ENCODE measurements at places on chromosomes 3 and 15. TPM values are rescaled to one million over a fixed set of nuclear protein-coding genes. Genes with fewer than 3 reads are reported as not detected.

EOGT gene
- polyA plus RNA-seq, result 12.2 TPM

RBP2 gene
- polyA plus RNA-seq, result 2,966 TPM

PATL2 gene
- 2.3 TPM for polyA plus RNA-seq

CCDC39 gene
- polyA plus RNA-seq, result not detected

- DNase-seq, result no peak
- H3K27me3 ChIP-seq, result peaks cover 4% of the 10 kb centered on the region
- H3K36me3 ChIP-seq, result no peaks in the 10 kb centered on the region
- no peak overlapping the region for H3K27ac ChIP-seq
These were observed 61.7 kb upstream of the SLC25A26 start for GRCh38 chr3:66158933-66159683.

LDHAL6B gene
- 0.57 TPM for polyA plus RNA-seq

CYP1A1 gene
- polyA plus RNA-seq, result 0.54 TPM

SCN11A gene
- polyA plus RNA-seq, result 1.1 TPM

- no peaks in the 10 kb centered on the region for H3K36me3 ChIP-seq
- H3K27me3 ChIP-seq, result peaks cover 7% of the 10 kb centered on the region
- H3K4me3 ChIP-seq, result no peak overlapping the region
- H3K27ac ChIP-seq, result no peak overlapping the region
- peak; percentile 26 for DNase-seq
- H3K4me1 ChIP-seq, result peaks cover 5% of the 10 kb centered on the region
These were observed 113.2 kb upstream of the ALDH1A3 start for GRCh38 chr15:100766243-100767000.

LSAMP gene
- 7.6 TPM for polyA plus RNA-seq

SIDT1 gene
- polyA plus RNA-seq, result 4.5 TPM

- H3K27ac ChIP-seq, result no peak overlapping the region
- no peaks in the 10 kb centered on the region for H3K36me3 ChIP-seq
- DNase-seq, result no peak
- H3K27me3 ChIP-seq, result peaks cover 7% of the 10 kb centered on the region
- H3K4me3 ChIP-seq, result no peak overlapping the region
- no peaks in the 10 kb centered on the region for H3K4me1 ChIP-seq
These were observed 3.3 kb upstream of the LRTM1 start for GRCh38 chr3:54931182-54931581.

ADGRG7 gene
- 56.1 TPM for polyA plus RNA-seq

MORC1 gene
- 0.01 TPM for polyA plus RNA-seq

DNA sequence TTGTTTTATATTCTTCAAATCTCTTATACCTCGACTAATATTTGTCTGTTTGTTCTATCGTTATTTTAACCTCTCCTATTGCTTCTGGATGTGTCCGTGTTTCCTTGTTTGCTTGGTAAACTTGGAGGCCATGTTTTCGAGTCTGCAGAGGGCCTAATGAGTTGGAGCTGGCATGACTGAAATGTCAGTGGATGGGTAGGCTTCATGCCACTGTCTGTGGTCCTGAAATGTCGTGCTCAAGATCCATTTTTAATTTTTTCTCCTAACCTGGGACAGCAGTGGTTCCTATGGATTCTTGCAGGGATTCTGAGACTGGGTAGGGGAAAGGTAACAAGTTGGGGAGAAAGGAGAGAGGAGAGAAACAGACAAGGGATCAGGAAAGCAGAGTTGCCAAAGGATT, 18.8 kb upstream of the GASK1A start:
- no peaks in the 10 kb centered on the region for H3K4me1 ChIP-seq
- H3K27ac ChIP-seq, result no peak overlapping the region
- no peak overlapping the region for H3K4me3 ChIP-seq

GRCh38 chr15:35304389-35304788, 219.3 kb upstream of the NANOGP8 start:
- no peak overlapping the region for H3K27ac ChIP-seq
- H3K4me1 ChIP-seq, result peaks cover 6% of the 10 kb centered on the region
- no peak for DNase-seq
- H3K27me3 ChIP-seq, result no peaks in the 10 kb centered on the region
- H3K36me3 ChIP-seq, result no peaks in the 10 kb centered on the region
- H3K4me3 ChIP-seq, result no peak overlapping the region

VIPR1 gene
- 75.3 TPM for polyA plus RNA-seq

- no peak overlapping the region for H3K4me3 ChIP-seq
- no peaks in the 10 kb centered on the region for H3K36me3 ChIP-seq
- H3K27ac ChIP-seq, result no peak overlapping the region
- peaks cover 4% of the 10 kb centered on the region for H3K27me3 ChIP-seq
- no peaks in the 10 kb centered on the region for H3K4me1 ChIP-seq
These were observed 8.7 kb upstream of the KY start for GRCh38 chr3:134659391-134660045.

DNA sequence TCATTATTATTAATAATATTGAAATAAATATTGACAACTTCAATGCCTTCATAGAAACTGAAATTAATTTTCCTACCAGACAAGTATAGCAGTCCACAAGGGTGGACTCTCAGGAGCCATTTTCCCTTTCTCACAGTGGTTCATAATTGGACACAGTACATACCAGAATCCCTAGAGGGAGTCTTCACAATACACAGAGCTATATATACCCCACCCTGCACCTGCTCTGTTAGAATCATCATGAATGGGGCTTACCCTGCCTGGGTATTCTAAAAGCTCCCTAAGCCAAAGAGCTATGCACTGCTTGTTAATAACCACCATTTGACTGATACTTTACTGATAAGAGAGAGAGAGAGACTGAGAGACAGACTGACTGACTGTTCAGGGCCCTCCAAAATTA, 134.9 kb downstream of the FEZF2 start:
- H3K4me1 ChIP-seq, result no peaks in the 10 kb centered on the region
- no peak for DNase-seq
- no peaks in the 10 kb centered on the region for H3K36me3 ChIP-seq

- H3K27me3 ChIP-seq, result no peaks in the 10 kb centered on the region
- DNase-seq, result no peak
- no peaks in the 10 kb centered on the region for H3K4me1 ChIP-seq
- H3K4me3 ChIP-seq, result no peak overlapping the region
- H3K27ac ChIP-seq, result no peak overlapping the region
These were observed 645.4 kb downstream of the ZBBX start for GRCh38 chr3:166734734-166735133.

DNA sequence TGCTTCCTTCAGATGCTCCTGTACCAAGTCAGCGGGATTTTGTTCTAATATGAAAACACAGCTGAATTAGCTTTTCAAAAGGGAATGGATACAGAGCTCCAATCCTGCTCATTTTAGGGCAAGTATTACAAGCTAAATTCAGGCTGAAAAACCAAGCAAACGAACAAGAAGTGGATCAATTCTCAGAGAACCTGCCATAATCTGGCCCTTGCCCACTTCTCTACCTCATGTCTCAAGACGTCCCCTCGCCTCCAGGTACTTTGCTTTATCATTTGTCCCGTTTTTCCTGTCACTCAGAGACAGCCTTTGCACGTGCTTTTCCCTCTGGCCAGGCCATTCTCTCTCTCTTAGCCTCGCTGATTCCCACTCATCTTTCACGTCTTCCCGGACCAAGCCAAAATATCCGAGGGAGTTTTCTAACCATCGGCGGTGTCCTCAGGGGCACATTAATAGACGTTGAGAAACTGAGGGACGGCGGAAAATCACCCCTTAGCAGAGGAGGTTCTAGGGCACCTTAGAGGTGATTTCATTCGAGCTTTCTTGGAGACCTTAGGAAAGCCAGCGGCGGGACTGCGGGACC, 654 bp downstream of the SUSD5 start:
- H3K4me3 ChIP-seq, result peak overlapping the region; percentile 16
- H3K36me3 ChIP-seq, result no peaks in the 10 kb centered on the region
- no peaks in the 10 kb centered on the region for H3K4me1 ChIP-seq
- no peak for DNase-seq
- peaks cover 45% of the 10 kb centered on the region for H3K27me3 ChIP-seq

DNA sequence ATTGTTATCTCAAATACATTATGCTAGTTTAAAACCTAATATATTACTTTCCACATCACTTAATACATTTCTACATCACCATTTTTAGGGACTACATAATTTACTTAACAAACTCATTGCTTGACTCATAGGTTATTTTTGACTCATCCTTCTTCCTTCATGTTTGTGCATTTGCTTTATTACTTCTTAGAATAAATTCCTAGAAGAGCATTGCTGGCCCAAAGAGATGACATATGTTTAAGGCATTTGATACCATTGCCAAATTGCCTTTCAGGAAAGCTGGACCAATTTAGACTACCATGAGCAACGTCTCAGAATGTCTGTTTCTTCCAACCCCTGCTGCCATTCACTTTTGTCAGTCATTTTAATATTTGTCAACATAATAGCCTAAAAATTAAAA, 905.8 kb downstream of the IGSF11 start:
- no peaks in the 10 kb centered on the region for H3K36me3 ChIP-seq
- no peaks in the 10 kb centered on the region for H3K4me1 ChIP-seq
- no peaks in the 10 kb centered on the region for H3K27me3 ChIP-seq

PARP15 gene
- 1.5 TPM for polyA plus RNA-seq

CACNA2D2 gene
- 7.5 TPM for polyA plus RNA-seq

DNA sequence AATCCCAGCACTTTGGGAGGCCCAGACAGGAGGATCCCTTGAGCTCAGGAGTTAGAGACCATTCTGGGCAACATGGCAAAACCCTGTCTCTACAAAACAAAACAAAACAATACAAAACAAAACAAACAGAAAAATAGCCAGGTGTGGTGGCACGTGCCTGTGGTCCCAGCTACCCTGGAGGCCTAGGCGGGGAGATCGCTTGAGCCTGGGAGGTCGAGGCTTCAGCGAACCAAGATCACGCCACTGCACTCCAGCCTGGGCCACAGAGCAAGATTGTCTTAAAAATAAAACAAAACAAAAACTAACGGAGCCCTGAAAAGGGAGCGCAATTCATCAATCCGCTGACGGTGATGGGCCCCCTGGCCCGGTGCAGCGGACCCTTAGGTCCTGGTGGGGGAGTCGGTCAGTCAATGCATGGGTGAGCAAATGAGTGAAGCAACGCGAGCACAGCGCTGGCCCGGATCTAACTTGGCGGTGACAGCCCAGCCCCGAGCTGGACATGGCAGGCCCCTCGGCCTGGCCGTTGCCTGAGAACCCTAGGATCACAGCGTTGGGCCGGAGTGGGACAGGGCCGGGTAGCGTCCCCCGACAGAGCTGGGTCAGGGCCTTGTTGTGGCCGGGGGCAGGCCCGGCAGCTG, 52.4 kb upstream of the BLM start:
- H3K4me3 ChIP-seq, result peak overlapping the region; percentile 88
- H3K4me1 ChIP-seq, result peaks cover 8% of the 10 kb centered on the region
- H3K27me3 ChIP-seq, result no peaks in the 10 kb centered on the region
- peak overlapping the region; percentile 77 for H3K27ac ChIP-seq

CA12 gene
- 1.0 TPM for polyA plus RNA-seq

RBPMS2 gene
- polyA plus RNA-seq, result 7.7 TPM

- no peaks in the 10 kb centered on the region for H3K36me3 ChIP-seq
- no peak overlapping the region for H3K4me3 ChIP-seq
- H3K27me3 ChIP-seq, result no peaks in the 10 kb centered on the region
- peaks cover 5% of the 10 kb centered on the region for H3K4me1 ChIP-seq
- no peak for DNase-seq
These were observed 183.0 kb upstream of the THBS1 start for GRCh38 chr15:39397883-39398282.

ARGFX gene
- polyA plus RNA-seq, result not detected

GRCh38 chr3:194870394-194871110, 184.9 kb downstream of the FAM43A start:
- no peaks in the 10 kb centered on the region for H3K36me3 ChIP-seq
- DNase-seq, result peak; percentile 50
- no peak overlapping the region for H3K4me3 ChIP-seq
- H3K27ac ChIP-seq, result no peak overlapping the region
- H3K27me3 ChIP-seq, result no peaks in the 10 kb centered on the region

NRG4 gene
- 1.6 TPM for polyA plus RNA-seq

DNA sequence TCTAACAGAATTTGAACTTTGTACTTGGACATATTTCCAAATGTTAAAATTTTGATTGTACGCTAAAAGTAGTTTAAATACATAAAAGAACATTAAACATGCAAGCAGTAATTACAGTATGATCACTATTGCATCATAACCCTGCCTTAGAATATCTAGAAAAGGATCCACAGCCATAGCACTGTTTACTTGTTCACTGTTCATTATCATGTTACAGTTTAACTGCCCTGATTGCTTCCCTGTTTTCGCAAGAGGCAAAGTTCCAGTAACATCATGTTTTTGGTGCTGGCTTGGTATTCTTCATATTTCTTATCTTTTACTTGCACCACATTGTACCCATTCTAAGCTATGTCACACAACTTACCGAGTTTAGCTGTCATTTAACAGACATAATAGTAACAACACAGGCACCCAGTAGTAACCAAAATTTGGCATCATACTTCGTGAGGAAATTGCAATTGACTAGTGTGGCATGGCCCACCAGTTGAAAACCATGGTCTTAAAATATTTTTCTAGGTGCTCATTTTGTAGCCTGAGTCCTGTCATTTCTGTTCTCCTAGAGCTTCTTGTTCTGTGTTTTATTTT, 13.3 kb upstream of the TMEM87A start:
- H3K36me3 ChIP-seq, result peaks cover 13% of the 10 kb centered on the region
- peaks cover 20% of the 10 kb centered on the region for H3K4me1 ChIP-seq
- H3K27ac ChIP-seq, result peak overlapping the region; percentile 74
- DNase-seq, result peak; percentile 57
- no peak overlapping the region for H3K4me3 ChIP-seq
- H3K27me3 ChIP-seq, result no peaks in the 10 kb centered on the region

DNA sequence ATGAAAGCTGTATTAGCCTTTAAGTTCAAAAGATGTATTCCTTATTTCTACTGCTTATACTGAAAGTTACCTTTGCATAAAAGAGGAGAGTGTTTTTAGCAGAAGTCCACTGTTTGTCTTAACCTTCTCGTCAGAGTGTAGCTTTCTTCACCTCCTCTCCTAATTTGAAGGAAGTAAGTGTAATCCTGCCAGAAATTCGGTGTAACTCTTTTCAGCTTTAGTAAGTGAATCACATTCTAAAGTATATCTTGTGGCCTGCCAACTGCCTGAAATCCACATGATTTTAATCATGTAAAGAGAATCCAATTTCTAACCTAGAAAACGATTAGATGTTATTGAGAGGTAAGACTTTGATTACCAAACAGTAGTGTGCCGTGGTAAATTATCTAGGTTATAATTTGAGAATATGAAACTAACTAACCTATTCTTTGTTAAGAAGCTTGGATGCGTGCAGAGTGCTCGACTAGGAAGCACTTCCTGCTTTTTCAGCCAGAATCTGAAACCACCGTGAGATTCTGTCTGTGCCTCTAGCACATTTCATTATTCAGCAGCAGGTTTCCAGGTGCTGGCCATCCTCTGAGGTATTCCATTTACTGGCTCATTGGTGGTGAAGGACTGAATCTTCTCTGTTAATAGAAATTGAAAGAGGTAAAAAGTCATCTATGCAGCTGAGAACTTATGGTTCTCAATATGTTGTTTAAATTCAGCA, 7.5 kb downstream of the GYG1 start:
- H3K27me3 ChIP-seq, result no peaks in the 10 kb centered on the region
- no peaks in the 10 kb centered on the region for H3K4me1 ChIP-seq

GOLGA8G gene
- not detected for polyA plus RNA-seq

GRCh38 chr3:86923071-86923491, 67.9 kb downstream of the VGLL3 start:
- no peaks in the 10 kb centered on the region for H3K36me3 ChIP-seq
- no peak overlapping the region for H3K27ac ChIP-seq
- H3K4me1 ChIP-seq, result no peaks in the 10 kb centered on the region
- DNase-seq, result no peak
- H3K4me3 ChIP-seq, result no peak overlapping the region

PLA2G4F gene
- polyA plus RNA-seq, result 3.6 TPM

ROBO2 gene
- polyA plus RNA-seq, result 9.6 TPM
